Right atrium auricular region (tissue), 2 donors: ENCODE measurements at places on chromosomes 6 and 20.

DNA sequence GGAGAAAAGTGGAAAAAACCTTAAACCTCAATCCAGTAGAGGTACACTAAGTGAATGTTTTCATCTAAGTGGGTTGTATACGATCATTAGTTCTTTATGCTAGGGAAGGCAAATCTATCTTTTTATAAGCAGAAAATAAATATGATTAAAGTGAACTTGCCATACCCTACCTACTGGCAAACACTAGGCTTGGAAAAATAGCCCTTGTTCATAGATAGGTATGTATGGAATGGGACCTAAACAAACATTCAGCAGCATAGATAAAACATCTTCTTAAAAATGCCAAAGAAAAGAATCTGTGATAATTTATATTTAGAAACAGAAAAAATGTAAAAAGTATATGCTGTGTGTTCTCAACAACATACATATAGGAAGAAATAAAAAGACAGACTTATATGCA is 18.8 kb downstream of the REV3L start:
- H3K4me3 ChIP-seq = no peak overlapping the region
- H3K36me3 ChIP-seq = peaks cover 13% of the 10 kb centered on the region
- no peaks in the 10 kb centered on the region for H3K4me1 ChIP-seq
- no peak for DNase-seq
- H3K27me3 ChIP-seq = no peaks in the 10 kb centered on the region

DNA sequence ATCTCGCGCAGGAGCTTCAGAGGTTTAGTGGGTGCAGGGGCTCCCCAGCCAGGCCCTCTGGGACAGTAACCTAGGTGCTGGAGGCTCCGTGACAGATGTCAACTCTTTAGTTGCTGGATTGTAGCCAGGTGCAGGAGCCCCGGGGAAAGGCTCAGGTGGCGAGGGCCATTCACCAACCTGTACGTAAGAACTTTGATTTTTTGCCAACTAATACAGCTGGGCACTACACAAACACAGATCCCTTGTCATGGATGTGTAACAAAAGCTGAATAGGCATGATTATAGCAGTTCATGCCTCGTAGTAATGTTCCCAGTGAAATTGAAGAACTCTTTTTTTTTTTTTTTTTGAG is 82.6 kb downstream of the CDC5L start:
- DNase-seq = no peak
- H3K4me3 ChIP-seq = no peak overlapping the region
- no peaks in the 10 kb centered on the region for H3K27me3 ChIP-seq
- H3K27ac ChIP-seq = no peak overlapping the region
- H3K4me1 ChIP-seq = peaks cover 13% of the 10 kb centered on the region
- no peaks in the 10 kb centered on the region for H3K36me3 ChIP-seq

DNA sequence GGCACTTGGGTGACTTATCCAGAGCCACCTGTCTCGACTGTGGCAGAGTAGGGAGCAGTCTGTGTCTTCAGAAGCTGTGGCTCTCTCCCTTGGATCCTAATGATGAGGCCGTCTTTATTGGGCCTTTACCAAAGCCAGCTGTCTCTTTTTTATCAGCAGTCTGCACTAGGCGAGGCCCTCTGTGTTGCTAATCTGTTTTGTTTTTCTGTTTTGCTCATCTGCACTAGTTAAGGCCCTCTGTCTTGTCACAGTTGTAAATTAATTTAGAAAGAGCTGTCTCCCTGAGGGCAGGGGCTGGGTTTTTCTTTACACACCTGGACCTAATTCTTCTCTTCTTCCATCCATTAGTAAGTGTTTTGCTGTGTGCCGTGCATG is 45.0 kb downstream of the CDS2 start:
- no peaks in the 10 kb centered on the region for H3K27me3 ChIP-seq
- H3K4me3 ChIP-seq = peak overlapping the region; percentile 3
- no peak for DNase-seq
- peak overlapping the region; percentile 70 for H3K27ac ChIP-seq
- H3K4me1 ChIP-seq = no peaks in the 10 kb centered on the region

DNA sequence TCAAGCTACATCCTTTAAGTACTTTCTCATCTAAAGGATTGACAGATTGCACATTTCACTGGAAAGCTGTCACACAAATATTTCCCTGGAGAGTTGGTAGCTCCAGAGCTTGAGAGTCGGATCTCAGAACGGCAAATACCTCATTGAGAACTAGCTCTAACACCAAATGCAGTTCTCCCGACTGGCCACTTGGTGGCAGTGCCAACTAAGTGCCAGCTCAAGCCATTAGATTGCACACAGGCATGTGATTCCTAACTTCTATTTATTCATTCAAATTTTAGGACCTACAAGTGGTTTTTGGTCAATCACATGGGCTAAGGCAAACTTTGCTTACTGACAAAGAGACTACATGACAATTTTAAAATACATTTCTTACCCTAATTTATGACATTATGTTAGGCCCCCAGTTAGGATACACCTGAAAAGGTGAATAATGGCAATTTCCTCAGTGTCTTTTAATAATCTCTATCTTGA is 7.9 kb upstream of the MCHR2 start:
- no peak overlapping the region for H3K4me3 ChIP-seq
- no peak overlapping the region for H3K27ac ChIP-seq
- no peaks in the 10 kb centered on the region for H3K27me3 ChIP-seq
- DNase-seq = peak; percentile 63

DNA sequence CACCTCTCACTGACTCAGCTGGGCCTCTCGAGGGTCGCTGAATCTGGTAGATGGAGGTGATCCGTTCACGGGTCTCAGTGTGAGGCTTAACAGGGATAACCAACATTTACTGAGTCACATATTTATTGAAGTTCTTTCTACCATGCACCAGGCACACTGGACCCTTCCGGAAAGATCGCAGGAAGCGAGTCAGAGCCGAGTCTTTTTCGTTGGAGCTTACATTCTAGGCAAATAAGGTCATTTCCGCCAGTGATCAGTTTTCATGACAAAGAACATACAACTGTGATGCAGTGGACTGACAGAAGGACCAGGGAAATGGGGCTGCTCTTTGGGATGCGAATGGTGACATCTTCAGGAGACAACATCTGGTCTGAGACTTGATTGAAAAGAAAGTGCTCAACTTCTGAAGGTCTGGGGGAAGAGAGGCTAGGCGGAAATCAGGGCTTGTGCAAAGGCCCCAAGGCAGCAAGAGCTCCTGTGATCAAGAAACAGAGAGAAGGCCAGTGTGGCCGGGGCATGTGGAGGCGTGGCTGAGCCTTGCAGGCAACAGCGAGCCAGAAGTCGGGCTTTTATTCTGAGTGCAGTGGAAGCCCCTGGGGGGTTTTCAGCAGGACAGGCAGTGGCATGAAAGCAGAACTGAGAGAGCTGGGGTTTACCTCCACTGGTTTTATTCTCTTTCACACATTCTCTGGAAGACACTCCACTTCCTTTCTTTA is 56.7 kb downstream of the APCDD1L start:
- H3K4me1 ChIP-seq = no peaks in the 10 kb centered on the region
- H3K27me3 ChIP-seq = no peaks in the 10 kb centered on the region
- no peak overlapping the region for H3K27ac ChIP-seq
- H3K4me3 ChIP-seq = no peak overlapping the region
- H3K36me3 ChIP-seq = no peaks in the 10 kb centered on the region

- H3K36me3 ChIP-seq = peaks cover 95% of the 10 kb centered on the region
- no peak overlapping the region for H3K27ac ChIP-seq
- H3K4me3 ChIP-seq = no peak overlapping the region
Observed at GRCh38 chr6:160051390-160051789, 70.2 kb upstream of the SLC22A1 start.

DNA sequence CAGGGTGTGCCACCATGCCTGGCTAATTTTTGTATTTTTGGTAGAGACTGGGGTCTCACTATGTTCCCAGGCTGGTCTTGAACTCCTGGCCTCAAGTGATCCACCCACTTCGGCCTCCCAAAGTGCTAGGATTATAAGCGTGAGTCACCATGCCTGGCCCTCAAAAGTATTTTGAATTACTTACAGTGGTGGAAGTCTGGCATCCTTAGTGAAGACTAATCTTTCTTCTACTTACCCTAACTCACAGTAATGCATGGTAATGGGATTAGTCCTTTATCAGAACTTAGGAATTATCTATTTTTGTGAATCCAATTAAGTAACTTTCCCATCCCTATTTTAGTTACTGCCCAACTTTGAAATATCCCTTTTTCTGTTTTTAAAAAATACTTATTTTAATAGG is 3.9 kb downstream of the RWDD1 start:
- peaks cover 15% of the 10 kb centered on the region for H3K36me3 ChIP-seq
- H3K27me3 ChIP-seq = no peaks in the 10 kb centered on the region
- no peak overlapping the region for H3K4me3 ChIP-seq

DNA sequence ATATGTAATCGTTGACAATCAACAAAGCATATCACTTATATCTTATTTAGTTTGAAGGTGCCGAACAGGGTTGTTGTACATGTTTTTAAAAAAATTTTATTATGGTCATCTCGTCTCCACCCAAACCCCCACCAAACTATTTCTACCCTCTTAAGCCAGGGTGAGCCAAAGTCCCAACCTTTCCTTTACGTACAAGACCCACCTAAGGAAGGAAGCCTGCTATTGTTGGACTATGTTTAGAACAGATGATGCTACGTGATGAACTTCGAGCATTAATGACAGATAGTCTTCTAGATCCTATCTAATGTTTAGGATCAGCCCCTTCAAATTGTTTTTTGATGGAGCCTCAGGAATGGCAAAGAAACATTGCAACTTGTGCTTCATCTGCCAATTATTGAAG is 44.4 kb downstream of the CLIC5 start:
- no peaks in the 10 kb centered on the region for H3K4me1 ChIP-seq
- H3K27ac ChIP-seq = peak overlapping the region; percentile 75
- H3K4me3 ChIP-seq = no peak overlapping the region
- no peaks in the 10 kb centered on the region for H3K27me3 ChIP-seq

DNA sequence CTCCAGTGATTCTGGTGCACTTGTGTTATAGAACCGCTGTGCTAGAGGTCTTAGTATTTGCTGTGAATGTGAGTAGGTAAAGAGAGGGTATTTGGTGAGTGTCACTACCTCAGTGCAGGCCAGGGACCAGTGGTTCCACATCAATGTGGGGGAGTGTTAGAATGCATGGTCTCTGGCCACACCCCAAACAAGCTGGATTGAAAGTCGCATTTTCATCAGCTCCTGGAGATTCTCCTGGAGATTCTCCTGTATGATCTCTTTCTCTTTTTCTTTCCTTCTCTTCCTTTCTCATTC is 26.8 kb upstream of the BCAS1 start:
- no peak for DNase-seq
- H3K4me3 ChIP-seq = no peak overlapping the region
- H3K27ac ChIP-seq = no peak overlapping the region
- no peaks in the 10 kb centered on the region for H3K4me1 ChIP-seq

DNA sequence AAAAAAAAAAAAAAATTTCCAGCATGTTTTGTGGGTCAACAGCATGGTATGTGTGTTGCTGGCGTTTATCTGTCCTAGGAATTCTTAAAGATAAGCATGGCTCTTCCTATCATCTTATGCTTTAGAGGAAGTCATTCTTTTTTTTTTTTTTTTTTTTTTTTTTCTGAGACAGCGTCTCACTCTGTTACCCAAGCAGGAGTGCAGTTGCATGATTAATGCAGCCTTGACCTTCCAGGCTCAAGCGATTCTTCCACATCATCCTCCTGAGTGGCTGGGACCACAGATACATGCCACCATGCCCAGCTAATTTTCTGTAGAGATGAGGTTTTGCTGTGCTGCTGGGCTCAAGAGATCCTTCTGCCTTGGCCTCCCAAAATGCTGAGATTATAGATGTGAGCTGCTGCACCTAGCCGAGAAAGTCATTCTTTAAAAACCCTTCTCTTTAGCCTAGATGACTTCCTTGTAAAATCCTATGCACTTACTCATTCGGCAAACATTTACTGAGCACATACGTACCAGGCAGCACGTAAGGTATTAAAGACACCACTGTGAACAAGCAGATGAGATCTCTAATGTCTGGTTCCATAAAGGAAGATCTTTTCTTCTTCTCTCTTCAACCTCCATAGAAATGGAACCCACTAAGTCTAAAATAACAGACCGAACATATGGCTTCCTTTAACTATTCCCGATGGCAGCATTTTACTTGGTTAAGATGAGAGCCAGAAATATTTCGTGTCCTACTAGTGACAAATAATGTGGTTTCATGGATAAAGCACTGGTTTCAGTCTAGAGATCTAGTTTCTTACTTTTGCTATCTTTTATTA is 122.4 kb downstream of the RIN2 start:
- H3K27me3 ChIP-seq = no peaks in the 10 kb centered on the region
- H3K4me3 ChIP-seq = no peak overlapping the region

- H3K4me1 ChIP-seq = no peaks in the 10 kb centered on the region
- no peaks in the 10 kb centered on the region for H3K36me3 ChIP-seq
- DNase-seq = no peak
- H3K27me3 ChIP-seq = no peaks in the 10 kb centered on the region
Observed at GRCh38 chr6:23280437-23280836, 711.1 kb downstream of the HDGFL1 start.

- peak overlapping the region; percentile 80 for H3K27ac ChIP-seq
- peaks cover 40% of the 10 kb centered on the region for H3K4me1 ChIP-seq
- peak overlapping the region; percentile 58 for H3K4me3 ChIP-seq
- no peaks in the 10 kb centered on the region for H3K36me3 ChIP-seq
- peak; percentile 71 for DNase-seq
- H3K27me3 ChIP-seq = no peaks in the 10 kb centered on the region
Observed at GRCh38 chr20:59933849-59934585, 580 bp upstream of the SYCP2 start.

DNA sequence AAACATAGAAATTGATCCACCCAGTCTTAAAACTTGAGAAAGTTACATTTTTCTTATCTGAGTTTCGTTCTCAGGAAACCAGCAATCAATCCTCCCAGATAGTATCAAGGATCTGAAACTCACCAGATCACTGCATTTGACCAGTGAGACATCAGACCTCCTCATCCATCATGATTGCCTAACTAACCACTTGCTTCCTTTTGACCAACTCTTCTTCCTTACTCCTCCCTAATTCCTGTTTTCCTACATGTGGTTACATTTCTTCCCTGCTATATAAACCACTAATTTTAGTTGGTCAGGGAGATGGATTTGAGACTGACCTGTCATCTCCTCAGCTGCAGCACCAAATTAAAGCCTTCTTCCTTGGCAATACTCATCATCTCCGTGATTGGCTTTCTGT is 357.1 kb upstream of the POU3F2 start:
- H3K4me3 ChIP-seq = no peak overlapping the region
- no peaks in the 10 kb centered on the region for H3K4me1 ChIP-seq
- H3K27me3 ChIP-seq = no peaks in the 10 kb centered on the region
- H3K27ac ChIP-seq = no peak overlapping the region

- DNase-seq = no peak
- no peaks in the 10 kb centered on the region for H3K36me3 ChIP-seq
- H3K27ac ChIP-seq = no peak overlapping the region
Observed at GRCh38 chr20:51094221-51094620, 71.3 kb upstream of the KCNG1 start.

- no peaks in the 10 kb centered on the region for H3K27me3 ChIP-seq
- no peaks in the 10 kb centered on the region for H3K36me3 ChIP-seq
- H3K27ac ChIP-seq = no peak overlapping the region
Observed at GRCh38 chr6:55659304-55659703, 80.3 kb upstream of the HMGCLL1 start.

GRCh38 chr6:31379850-31380249 is 22.9 kb upstream of the HLA-B start:
- H3K36me3 ChIP-seq = no peaks in the 10 kb centered on the region
- H3K27me3 ChIP-seq = no peaks in the 10 kb centered on the region
- no peak overlapping the region for H3K4me3 ChIP-seq
